ACHN (cell line): ENCODE measurements at places on chromosomes 13 and 19.
A peak's percentile ranks its signal among the peaks of the same experiment; 100 is the strongest.

DNA sequence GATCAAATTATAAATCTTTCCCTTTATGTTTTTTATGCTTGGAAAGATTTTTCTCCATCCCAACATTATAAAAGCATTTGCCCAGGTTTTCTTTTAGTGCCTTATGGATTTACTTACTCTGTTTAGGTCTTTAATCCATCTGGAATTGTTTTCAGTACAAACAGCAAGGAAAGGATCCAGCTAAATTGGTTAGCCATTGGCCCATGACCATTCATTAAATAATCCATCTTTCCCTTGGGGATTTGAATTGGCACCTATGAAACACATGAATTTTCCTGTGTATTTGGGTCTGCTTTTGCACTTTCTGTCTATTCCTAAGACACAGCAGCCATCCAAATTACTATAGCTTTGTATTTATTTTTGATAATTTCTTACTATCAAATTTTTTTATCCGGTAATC lies 28.8 kb upstream of the SHKBP1 start:
- DNase-seq = no peak

DNA sequence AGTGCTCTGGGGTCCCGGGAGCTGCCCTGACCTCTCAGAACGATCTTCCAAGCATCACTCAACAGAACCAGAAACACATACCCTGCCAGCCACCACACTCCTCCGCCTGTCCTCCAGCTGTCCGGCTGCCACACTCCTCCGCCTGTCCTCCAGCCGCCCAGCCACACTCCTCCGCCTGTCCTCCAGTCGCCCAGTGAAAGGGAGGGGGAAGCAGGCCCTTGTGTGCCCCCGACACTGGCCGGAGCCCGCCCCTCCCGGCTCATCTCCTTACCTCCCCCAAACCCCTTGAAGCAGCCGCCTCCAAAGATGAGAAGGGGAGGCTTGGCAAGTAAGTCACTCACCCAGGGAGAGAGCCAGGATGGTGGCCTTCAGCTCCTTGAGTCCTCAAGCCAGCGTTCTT lies 40.2 kb downstream of the STK24 start:
- DNase-seq = no peak

DNA sequence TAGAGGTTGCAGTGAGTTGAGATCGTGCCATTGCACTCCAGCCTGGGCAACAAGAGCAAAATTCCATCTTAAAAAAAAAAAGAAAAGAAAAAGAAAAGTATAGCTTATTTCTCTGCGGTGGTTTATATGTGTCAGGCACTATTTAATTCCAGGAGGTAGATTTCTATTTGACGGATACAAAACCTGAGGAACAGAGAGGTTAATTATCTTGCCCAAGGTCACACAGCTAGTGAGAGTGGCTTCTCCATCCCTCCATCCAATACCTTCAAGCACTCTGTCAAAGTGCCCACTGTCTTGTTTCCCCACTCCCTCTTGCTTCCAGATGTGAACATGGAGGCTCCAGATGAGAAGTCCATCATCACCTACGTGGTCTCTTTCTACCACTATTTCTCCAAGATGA lies 34.8 kb downstream of the SPTBN4 start:
- no peak for DNase-seq

- DNase-seq = no peak
Measured at GRCh38 chr19:2424686-2425621, 2.4 kb downstream of the TIMM13 start.

DNA sequence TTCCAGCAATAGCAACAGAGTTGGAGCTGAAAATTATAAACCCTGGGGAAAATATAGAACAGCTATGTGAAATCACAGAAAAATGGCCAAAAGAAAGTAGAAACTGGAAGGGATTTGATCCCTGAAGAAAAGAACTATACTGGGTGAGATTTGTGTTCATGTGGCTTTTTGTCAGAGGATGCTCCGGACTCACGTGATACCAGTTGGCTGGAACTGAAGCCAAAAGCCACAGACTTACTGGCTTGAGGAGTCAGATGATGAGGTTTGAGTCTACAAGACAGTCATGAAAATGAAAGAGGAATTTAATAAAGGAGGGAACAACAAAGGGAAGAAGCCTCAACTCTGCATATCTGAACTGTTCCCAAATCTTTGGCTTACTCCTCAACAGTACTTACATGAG lies 427.1 kb downstream of the GPC5 start:
- no peak for DNase-seq

GRCh38 chr13:74047931-74048600 lies 86.1 kb downstream of the KLF12 start:
- DNase-seq = no peak

DNA sequence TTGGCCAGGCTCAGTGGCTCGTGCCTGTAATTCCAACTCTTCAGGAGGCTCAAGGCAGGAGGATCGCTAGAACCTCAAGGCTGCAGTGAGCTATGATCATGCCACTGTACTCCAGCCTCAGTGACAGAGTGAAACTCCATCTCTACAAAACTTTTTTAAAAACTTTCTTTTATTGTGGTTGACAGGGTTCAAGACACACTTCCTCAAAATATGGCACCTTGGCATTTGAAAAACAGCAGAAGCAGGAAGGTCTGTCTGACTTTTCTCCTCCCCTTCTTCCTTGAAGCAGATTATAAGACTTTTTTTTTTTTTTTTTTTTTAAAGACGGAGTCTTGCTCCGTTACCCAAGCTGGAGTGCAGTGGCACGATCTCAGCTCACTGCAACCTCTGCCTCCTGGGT lies 100.3 kb downstream of the TM9SF2 start:
- no peak for DNase-seq

- DNase-seq = no peak
Measured at GRCh38 chr19:15864824-15865223, 33.0 kb downstream of the CYP4F2 start.

DNA sequence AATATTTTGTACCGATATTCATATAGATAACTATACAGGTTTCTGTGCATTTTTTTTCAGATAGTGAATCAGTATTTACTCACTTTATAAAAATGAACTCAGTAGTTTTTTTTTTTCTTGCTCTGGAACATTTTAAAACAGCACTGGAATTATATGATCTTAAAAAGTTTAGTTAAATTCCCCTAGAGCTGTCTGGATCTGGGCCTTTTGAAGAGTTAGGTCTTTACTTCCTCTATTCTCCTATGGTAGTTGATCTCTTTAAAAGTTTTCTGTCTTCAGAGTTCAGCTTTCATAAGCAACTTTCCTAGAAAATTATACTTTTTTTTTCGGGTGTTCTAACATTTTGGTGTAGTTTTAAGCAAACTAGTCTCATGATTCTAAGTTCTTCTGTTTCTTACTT lies 21.8 kb upstream of the RBM26 start:
- no peak for DNase-seq

DNA sequence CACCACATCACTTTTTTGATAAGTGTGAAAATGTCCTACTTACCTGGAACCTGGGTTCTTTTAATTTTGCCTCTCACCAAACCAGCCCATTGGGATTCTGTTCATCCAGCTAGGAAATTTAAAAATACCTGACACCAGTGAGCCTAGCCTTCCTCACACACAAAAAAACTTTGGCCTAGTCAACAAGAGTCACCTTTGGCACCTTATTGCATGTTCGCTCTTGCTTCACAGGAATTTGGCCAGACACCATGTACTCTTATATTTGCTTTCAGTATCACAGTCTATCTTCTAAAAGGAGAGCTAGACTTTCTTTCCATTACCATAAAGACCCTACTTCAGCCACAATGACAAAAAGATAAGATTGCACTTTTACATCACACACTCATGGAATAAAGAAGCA lies 65.8 kb downstream of the ZNF257 start:
- no peak for DNase-seq

GRCh38 chr19:41195675-41196497 lies 2.9 kb downstream of the CYP2S1 start:
- no peak for DNase-seq

GRCh38 chr19:42290523-42291434 lies 11.2 kb upstream of the PRR19 start:
- peak; percentile 34 for DNase-seq

DNA sequence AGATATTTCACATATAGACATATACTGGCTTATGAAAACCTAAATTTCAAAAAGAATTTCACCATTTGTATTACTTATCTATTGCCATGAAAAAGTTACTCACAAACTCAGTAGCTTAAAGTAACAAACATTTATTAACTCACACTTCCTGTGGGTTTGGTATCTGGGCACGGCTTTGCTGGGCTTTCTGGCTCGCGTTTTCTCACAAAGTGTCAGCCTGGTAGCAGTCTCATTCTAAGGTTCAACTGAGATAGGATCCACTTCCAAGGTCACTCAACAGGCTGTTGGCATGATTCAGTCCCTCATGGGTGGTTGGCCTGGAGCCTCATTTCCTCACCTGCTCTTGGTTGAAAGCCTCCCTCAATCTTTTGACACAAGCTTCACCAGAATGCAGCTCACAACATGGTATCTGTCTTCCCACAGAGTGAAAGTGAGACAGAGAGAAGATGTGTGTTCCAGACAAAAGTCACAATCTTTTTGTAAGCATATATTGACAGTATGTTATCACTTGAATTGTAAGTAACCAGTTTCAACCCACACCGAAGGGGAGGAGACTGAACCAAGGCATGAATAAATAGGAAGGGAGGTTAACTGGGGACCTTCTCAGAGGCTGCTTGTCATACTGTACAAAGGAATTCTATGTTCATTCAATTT lies 1065.8 kb upstream of the SPRY2 start:
- DNase-seq = peak; percentile 84

DNA sequence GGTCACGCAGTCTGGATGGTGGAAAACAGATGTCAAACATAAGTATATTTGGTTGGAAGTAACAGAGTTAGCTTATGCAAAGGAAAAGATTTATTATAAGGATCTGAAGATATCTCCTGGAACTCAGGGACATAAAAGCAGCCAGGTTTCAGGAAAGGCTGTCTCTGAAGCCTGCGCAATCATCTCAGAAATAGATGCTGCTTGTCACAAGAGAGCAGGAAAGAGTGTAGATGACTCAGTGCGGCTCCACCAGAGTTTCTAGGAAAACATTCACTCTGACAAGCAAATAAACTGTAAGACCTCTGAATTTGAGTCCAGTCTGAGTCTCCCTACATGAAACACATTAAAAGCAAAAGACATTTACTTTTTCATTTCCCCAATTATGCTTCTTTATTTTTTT lies 220.4 kb upstream of the HTR2A start:
- no peak for DNase-seq

- no peak for DNase-seq
Measured at GRCh38 chr13:35770756-35771297, 294.3 kb upstream of the MAB21L1 start.

- DNase-seq = no peak
Measured at GRCh38 chr13:102311901-102312300, 89.9 kb downstream of the FGF14 start.

- DNase-seq = no peak
Measured at GRCh38 chr19:34838753-34839431, 65.9 kb upstream of the ZNF599 start.

GRCh38 chr13:60411983-60412382 lies 15.0 kb downstream of the TDRD3 start:
- DNase-seq = no peak

- DNase-seq = no peak
Measured at GRCh38 chr19:6150289-6150688, 14.8 kb downstream of the ACSBG2 start.

DNA sequence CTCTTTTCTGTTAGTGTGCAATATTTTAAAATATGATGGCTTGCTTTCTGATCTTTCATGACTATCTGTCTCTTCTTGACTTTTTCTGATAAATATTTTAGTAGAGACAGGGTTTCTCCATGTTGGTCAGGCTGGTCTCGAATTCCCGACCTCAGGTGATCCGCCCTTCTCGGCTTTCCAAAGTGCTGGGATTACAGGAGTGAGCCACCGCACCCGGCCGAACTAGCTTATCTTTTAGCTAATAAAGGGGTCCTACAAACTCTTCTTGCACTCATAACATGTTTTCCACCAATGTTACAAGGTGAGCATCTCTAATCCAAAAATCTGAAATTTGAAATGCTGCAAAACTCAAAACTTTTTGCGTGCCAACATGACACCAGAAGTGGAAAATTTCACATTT lies 535.2 kb upstream of the PCDH20 start:
- no peak for DNase-seq

- no peak for DNase-seq
Measured at GRCh38 chr19:1653300-1653628, 849 bp upstream of the TCF3 start.

DNA sequence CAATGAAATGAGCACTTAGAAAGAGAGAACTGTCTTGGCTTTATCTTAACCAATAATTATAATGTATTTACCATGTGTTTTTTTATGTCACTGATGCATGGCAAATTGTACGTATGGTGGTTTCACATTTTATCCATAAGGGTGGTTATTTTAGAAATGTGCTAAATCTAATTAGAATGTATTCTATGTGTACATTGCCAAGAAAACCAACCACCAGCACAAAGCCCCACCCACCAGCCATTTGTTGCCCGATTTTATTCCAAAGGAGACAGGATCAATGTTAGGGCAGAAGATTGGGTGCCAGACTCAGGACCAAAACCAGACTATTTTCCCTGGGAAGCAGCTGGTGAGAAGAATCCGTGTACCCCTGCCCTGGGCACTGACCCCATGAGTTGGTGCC lies 63.0 kb upstream of the SOX1 start:
- DNase-seq = no peak

DNA sequence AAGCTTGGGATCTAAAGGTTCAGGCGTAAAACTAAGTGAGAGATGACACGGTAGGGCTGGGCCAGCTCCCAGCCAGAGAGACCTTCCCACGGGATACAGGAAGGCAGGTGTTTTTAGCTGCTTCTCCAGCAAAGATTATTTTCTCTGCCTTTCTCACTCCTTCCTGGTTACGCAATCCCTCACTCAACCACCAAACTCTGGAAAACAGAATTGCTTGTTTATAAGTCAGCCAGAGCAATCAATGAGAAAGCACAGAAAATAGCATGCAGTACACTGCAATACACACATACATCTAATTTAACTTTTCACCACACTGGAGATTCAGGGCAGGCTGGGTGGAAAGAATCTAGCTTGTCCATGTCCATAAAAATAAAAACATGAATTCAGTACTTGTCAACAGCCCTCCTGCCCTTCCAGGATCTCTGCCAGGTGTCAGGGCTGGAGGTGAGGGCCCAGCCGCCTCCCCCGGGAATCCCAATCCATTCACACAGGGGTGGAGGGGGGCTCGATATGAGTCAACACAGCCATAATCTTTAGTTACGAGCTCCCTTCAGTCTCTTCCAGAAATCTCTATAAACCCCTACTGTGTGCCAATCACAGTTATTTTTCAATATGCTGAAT lies 12.2 kb downstream of the RHPN2 start:
- peak; percentile 24 for DNase-seq

GRCh38 chr13:69243366-69243765 lies 864.3 kb upstream of the ATXN8OS start:
- peak; percentile 6 for DNase-seq

DNA sequence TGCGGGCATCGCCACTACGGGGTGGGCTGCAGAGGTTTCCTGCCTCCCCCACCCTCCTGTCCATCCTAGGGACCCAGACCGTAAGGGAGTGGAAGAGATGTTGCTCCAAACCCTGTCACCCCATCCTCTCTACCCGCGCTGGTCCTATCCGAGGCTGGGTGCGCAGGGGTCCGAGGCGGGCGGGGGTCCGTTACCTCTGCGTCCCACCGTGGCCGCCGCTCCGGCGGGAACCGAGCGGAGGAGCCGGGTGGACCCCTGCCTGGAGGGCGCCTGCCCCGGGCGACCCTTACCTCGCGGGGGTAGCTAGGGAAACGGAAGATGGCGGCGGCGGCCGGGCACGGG lies at the start of gene DGKH:
TSS of gene DGKH (plus strand) at position 307 of the 342 bp plus-strand sequence. CDS start 126 bp downstream, outside the sequence.
- DNase-seq = no peak
